ENCODE measurements at places on chromosomes 7 and 10.
A peak's percentile ranks its signal among the peaks of the same experiment; 100 is the strongest.

DNA sequence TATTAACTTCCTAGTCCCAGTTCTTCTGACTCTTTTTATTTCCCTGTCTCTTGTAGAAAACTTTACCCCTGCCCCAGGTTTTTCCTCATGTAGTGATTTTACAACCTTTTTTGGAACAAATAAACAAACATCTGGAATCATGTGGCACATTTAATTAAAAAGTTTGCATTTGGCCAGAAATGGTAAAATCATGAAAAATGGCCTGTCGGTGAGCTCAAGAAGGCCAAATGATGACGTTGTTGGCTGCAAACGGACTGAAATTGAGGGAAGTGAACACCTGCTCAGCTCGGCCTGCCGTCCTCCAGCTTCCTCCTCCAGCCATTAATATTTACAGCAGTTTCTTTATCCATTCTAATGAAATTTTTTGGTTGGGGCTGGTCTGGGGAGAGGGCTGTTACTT, 902.8 kb downstream of the LRMDA start:
- no peak for DNase-seq

DNA sequence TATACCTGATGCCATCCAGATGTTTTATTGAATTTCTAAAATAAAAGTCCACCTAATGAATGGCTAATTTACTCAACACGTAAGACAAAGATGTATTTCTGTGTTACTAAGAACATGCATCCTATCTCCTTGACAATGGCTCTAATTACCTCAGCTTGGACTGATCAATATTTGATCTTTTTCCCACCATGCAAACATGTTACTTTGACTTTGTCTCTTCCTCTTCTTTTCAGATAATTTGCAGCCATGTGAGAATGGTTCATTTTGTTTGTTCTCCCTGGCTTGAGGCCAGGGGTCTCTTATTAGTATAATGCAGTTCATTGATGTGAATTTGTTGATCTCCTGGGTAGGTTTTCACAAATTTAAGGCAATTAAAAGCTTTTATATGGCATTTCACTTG, 302.1 kb downstream of the ADK start:
- no peak for DNase-seq

- no peak for DNase-seq
These were observed 2.3 kb upstream of the PCGF6 start for GRCh38 chr10:103353281-103353680.

- no peak for DNase-seq
These were observed 83.3 kb upstream of the MKLN1 start for GRCh38 chr7:131244259-131244852.

- DNase-seq: no peak
These were observed 151.5 kb downstream of the RNF216 start for GRCh38 chr7:5629941-5630340.

DNA sequence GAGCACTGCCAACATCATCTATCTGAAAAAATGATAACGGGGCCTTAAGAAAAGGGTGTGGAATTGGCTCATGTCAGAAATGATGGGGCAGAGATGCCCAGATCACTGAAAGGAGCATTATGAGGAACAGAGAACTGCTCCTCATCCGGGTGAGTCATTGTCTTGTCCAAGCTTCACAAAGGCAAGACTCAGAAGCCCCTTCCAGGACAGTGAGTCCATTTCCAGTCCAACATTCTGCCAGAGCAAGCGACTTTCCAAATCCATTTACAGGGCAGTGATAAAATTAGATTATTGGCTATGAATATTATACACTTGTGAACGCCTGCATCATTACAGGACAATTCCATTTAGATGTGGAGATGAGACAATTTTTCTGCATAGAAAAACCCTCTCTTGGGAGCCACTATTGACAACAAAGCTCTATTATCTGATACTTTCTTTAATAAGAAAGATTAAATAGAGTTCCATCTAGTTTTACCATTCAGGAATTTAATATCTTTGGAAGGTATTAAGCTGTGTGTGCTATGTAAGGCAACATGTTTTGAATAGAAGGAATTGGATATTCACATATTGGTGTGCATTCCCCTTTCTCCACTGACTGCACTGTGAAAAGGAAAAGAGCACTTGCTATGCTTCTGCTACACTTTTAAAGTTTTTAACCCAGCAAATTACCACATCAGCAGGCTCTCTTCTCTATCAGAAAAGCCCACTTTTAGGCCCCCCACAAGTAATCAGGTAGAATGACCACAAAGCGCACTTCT, 159.6 kb downstream of the NRP1 start:
- no peak for DNase-seq

DNA sequence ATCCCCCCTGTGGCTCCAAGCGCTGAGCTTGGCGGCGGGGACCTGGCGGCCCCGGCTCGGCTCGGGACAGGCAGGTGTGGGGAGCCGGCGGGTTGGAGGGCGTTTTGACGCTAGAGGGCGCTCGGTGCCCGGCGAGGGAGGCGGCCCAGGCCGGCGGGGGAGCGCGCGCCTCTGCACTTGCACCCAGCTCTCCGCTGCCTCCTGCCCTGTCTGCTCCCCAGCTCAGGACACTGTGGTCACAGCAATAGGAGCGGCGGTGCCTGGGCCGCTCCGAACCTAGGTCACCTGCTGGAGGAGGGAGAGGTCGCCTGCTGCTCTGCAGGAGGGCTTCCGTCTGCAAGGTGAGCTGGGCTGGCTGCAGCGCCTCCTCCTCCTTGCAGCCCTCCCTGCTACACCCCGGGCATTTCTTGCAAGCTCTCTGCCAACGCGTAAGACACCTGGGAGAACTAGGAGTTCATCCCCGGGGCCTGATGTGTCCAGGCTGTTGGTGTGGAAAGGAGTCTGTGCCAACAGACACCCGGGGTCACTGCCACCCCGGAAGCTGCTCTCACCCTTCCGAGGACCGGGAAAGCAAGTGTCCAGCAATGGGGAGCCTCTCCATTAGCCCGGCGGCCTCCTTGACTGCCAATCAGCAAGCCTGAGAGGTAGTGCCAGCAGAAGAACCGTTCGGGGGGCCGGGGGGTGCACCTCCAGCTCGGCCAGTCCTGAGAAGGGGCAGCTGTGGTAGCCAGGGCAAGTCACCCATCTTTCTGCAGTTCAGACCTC, 620.4 kb downstream of the GALNT17 start:
- peak; percentile 16 for DNase-seq

DNA sequence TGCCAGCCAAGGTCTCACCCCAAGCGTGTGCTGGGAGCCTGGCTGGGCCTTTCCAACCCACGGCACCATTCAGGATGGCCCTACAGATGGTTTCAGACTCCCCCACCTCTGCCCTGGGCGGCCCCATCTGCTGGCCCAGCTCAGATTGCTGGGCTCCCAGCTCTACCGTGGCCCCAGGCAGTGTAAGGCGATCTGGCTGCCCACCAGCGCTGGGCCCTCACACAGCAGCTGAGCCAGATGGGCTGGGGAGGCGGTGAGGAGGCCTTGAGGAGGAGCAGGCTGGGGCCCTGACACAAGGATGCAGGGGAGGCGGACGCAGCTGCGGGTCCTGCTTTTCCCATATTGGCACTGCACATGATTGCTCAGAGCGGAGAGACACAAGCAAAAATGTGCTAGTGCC, 162.8 kb downstream of the NRF1 start:
- no peak for DNase-seq

- DNase-seq: no peak
These were observed 197.9 kb upstream of the BMPER start for GRCh38 chr7:33707427-33707826.

GRCh38 chr10:94178475-94179253, 184.1 kb downstream of the NOC3L start:
- DNase-seq: no peak

- DNase-seq: no peak
These were observed 46.2 kb downstream of the TMEM60 start for GRCh38 chr7:77752016-77752415.

DNA sequence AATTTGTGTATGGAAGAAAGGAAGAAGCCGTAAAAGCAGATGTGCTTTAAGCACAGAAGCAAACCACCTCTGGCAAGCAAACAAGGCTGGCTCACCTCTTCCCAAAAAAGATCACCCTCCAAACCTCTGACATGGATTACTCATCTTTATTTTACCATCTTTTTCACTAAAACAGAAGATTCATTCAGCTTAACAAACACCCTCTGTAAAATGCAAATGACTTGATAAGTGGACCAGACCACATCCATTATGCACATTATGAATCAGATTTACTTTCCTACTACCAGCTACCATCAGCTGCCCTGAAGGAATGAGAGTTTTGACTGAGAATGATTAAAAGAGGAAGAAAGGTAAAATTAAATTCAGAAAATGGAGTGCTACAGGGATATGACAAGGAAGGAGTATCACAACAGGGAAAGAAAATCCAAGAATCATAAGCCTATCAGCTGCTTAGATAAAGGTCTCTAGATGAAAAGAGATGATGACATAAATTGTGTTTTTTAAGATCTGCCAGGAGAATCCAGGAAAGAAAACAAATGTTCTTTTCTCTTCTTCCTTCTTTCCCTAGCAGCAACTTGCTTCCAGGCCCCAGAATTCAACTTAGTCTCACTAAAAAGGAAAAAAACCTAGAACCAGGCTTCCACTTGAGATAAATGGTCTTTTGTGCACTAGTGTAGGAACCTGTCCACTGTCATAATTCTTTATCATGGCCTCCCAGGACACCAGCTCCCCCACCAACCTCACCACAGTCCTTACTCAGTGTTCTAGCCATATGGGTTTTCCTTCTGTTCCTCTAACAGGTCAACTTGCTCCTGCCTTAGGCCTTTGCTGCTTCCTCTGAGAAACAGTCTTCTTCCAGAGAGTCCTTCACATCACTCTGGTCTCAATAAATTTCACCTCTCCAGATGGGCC, 47.4 kb downstream of the JAZF1 start:
- DNase-seq: no peak

- no peak for DNase-seq
These were observed 148.0 kb downstream of the LRRN3 start for GRCh38 chr7:111238886-111239285.

DNA sequence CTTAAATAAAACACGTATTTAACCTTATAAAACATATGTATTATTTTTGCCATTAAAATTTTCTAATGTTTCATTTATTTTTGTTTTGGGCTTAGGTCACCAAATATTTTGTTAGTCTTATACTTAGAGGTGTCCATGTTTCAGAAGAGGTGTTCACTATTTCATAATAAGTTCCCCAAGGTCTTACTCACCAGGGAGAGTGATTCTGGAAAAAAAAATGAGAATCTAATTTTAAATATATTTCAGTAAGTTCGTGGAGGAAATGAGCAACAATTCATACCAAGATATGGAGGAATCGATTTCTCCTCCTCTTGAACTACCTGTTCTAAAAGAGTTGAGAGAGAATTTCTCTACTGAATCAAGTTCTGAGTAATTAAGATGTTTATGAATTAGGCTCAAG, 271.6 kb upstream of the SLC26A5 start:
- no peak for DNase-seq

GRCh38 chr10:6689036-6689435, 109.0 kb upstream of the PRKCQ start:
- DNase-seq: no peak

DNA sequence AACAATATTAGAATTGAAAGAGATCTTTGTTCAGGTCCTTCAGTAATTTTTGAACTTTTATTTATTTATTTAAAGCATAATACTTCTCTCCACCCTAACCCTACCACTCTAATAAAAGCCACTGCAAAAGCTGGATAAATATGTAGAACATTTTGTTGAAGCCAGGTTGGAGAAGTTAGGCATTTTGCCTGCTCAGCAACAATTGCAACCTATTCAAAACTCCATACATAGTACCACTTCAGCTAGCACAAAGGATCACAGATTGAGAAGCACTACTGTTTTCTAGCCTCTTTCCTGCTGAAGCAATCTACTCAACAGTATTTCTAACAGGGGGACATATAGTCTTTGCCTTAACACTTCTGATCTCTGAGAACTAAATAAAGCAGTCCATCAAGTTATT, 25.0 kb downstream of the RUNDC3B start:
- DNase-seq: no peak

DNA sequence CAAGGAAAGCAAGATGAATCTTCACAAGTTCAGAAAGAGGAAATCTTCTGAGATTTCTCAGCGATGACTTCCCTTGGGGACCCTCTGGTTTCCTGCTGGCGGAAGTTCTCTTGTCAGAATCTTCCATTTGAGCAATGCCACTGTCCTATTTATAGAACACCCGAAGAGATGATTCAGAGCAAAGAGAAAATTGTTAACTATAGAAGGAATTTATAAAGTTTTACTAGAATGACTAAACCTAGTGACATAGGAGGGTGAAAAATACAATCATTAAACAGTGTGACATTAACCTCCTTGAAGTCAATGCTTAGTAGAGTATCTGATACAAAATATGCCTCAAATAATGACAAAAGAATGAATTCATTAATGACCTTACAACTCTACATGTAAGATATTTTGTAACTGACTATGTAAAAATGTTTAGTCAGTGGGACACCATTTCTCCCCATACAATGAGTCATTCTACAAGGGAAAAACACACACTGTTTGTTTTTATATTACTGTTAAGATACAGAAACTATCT, 206.5 kb upstream of the CNTNAP2 start:
- no peak for DNase-seq

GRCh38 chr7:103598326-103598905, 152.4 kb upstream of the SLC26A5 start:
- DNase-seq: no peak

GRCh38 chr10:6746782-6747181, 166.7 kb upstream of the PRKCQ start:
- DNase-seq: no peak

DNA sequence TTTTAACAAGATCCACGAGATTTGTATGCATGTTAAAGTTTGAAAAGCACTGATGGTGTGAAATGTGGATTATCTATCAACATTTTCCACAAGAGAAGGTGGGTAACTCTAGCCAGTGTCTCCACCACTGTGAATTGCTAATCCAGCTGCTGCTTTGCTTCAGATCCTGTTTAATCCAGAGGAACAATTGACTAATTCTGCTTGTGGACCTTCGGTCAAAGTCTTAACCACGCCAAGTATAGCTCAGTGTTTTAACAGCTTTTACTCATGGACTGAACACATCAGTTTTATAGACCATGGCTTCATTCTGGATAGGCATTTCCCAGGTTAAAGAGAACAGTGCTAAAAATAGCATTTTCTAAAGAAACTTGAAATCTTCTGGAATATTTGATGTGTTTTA, 23.5 kb downstream of the ADK start:
- DNase-seq: no peak

DNA sequence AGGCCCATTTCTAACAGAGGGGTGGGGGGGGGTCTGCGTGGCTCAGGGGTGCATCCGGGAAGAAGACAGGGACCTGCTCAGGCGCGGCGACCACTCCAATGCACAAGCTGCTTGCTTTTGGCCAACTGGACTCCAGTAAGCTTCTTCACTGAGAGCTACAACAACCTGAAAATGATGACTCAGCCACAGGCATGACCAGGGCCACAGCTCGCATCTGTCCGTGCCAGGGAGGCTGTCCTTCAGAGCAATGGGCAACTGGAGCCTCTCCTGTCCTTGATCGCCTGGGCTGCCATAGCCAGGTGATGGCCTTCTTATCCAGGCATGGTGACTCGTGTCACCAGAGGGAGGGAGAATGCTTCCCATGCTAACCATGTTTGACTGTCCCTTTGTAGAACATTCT, 81.6 kb upstream of the RNF32 start:
- DNase-seq: no peak
